SIG-M5 (cell line): ENCODE measurements at places on chromosomes 1 and 21.

GRCh38 chr1:228349701-228350171, 56.9 kb downstream of the TRIM11 start:
- DNase-seq: no peak

DNA sequence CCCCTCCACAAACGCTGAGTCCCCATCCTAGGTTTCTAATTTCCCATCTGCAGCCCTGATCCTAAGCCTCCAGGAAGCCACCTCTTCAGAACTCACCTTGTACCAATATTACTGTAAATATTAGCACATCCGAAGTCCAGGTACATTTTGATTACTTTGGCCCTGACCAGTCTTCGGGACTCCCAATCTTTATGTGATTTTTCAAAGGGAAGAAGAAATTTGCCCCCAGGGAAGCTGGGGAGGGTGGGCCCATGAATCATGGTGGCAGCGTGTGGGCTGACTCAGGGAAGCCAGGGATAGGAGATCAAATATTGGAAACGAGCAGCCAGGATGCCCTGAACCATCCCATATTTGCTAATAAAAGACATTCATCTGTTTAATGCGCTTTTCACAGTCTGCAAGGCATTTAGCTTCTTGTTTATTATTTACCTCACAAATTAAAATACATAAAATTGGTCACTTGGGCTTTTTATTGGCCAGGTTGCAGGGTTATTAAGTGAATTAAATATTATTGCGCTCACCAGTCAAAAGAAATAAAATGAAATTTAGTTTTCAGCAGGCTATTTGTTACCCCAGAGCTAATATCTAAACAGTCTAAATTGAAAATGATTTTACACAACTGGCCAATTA, 46.6 kb downstream of the KIAA0040 start:
- DNase-seq: no peak

- no peak for DNase-seq
These were observed 57.7 kb downstream of the DMAP1 start for GRCh38 chr1:44270686-44271628.

DNA sequence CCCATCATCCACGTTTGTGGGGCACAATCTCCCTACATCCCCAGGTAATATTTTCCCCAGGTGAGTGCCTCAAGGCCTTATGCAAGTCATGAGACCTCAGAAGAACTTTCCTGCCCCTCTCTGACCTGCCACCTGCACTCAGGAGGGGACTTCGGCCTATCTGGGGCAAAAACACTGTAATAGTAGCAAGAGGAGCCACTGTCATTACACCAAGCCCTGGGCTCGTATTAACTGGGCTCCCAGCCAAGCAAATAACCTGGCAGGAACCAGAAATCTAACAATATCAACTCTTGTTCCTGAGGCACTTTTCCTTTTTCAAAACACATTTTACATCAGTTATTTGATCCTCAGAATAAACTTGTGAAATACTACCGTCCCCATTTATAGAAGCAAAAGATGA, 30.9 kb downstream of the LAMB3 start:
- no peak for DNase-seq

DNA sequence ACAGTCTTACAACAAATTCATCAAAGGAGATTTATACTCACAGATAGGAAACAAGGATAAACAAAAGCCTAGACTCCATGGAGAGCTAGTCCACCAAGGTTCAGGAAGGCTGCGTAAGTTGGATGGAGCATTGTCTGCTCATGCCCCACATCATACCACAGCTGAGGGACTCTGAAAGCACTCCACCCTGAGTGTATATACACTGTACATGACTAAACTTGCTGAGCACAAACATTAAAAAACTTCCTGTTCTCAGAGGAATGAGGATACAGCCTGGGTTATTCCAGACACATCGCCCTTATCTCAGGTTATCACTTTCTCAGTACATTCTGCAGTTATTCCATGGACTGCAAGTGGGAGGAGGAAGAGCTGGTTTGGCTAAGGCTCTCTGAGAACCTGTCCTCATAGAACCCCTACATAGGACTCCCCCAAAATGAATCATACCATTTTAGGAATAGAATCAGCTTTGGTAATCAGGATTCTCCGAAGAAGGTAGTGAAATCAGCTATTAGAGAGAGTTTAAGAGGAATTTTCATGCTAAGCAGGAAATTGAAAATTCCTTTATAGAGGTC, 58.0 kb upstream of the PRMT6 start:
- no peak for DNase-seq

DNA sequence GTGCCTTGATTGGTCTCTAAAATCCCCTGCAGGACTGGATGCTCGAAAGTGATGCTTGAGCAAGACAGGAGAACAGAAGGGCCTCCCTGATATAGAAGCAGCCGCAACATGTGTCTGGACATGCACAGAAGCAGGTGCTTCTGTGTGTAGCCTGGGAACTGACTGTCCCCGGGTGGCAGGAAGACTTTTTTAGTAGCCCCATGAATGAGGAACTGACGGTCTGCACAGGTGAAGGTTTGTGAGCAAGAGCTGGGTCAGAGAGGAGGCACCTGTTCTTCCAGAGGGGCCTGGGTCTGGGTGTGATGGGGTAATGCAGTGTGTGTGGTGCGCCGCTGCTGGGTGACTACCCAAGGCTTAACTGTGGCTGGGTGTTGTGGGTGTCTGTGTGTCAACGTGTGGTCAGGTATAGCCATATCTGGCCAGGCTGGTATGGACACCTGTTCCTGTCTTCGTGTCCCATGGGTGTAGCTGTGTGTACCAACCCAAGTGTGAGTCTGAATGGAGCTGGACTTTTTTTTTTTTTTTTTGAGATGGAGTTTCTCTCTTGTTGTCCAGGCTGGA, 39.1 kb upstream of the FOXO6 start:
- no peak for DNase-seq

DNA sequence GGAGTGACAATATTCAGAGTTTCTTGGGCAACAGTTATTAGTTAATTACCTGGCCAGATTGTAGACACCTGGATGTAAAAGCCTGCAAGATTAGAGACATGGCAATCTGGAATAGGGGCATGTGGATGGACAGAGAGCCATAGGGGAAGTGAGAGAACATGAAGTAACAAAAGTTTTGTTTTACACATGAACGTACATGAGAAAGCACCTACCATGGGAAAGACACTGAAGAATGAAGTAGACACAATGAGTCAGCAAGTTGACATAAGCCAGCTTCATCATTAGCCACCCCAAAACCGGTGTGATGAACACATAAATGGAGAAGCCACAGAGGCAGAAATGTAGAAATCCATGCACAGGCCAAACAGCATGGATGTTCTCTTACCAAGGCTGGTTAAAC, 462.1 kb upstream of the C1orf87 start:
- DNase-seq: no peak

DNA sequence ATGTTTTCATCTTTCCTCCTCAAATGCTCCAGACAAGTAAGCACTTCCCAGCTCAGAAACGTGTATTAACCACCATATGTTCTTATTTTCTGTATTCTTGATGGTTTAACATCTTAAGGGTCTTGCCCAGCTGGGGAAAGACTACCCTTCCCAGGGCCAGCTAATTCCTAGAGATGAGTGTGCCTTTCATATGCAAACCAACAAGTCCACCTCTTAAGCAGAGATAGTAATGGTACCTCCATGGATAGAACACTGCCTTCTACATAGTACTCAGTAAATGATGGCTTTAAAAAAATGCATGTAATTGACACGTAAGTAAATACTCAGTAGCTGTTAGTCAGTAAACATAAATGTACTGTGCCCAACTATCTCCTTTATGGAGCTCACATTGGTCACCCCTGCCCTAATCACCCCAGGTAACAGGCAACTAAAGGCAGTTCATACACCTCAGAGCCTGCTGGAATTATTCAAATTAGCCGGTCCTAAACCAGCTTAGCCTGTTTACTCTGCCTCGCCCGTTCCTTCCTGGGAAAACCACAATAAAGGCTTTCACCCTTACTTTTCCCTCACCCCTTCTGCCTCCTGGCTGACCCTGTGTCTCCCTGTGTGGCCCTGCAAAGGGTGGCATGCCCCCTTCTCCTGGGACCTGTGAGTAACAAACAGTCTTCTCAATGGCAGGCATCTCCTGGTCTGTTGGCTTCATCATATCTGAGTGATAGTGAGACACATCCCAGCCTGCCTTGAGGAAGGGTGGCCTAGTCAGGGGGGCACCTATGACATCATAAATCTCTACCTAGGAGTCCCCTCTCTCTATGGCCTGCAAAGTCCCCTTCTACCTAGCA, 40.1 kb upstream of the KLHDC7A start:
- DNase-seq: no peak

GRCh38 chr1:110524311-110525248, 5.6 kb upstream of the KCNA10 start:
- no peak for DNase-seq

DNA sequence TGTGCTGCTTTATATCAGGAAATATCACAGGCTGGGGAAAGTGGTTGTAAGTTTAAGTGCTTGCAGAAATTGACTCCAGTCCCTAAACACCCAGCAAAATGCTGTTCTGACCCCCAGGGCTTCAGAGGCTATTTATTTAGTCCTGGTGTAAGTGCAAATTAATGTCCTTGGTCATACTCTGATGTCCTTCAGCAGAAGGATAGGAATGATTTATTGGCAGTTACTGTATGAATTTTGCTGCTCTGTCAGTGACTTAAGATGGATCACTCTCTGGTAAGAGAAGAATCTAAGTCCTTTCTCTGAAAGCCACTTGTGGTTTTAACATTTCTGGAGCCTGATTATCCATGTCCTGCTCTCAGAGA, 21.9 kb downstream of the FAM20B start:
- no peak for DNase-seq

DNA sequence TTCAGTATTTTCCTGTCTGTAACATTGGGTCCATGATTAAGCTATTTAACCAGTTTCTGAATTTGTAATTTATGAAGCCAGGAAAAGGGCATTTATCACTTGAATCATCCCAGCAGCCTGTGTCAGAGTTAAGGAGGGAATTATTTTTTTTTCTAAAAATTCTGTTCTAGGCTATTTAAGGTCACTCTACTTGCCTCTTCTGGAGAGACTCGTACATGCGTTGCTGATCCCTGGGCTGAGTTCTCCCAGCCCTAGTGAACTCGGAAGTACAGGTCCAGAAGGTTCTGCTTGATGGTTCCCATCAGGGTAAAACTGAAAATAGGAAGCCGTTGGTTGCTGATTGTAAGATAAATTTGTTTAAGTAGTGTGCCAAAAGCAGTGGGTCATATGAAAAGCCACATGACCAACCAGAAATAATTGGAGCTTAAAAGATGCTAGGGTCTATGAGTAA, 90.7 kb downstream of the GPR88 start:
- DNase-seq: no peak

- DNase-seq: no peak
These were observed 173.6 kb downstream of the VAV3 start for GRCh38 chr1:107791348-107791747.

DNA sequence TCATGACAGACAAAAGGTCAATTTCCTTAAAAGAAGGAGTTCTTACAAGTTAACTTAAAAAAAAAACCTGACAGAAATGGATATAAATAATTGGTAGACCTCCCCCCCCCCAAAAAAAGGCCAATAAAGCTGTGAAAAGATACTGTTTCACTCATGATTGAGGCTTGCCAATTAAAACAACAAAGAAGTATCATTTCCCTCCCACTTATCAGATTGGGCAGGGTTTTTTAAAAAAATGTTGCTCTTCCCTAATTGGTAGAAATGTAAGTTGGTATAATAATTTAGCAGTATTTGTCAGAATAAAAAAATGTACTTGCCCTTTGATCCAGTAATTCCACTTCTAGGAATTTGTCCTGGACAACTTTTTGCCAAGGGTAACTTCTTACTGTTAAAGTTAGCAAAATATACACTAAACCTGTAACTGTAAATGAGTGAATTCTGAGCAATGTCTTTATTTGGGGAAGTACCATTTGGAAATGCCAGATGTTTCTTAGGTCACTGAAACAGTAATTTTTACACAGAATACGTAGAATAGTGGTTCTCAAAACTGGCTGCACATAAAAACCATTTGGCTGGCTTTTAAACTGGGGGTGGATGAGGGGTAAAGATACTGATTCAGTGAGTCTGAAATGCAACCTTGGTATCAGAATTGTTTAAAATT, 17.5 kb downstream of the RNF2 start:
- DNase-seq: no peak

DNA sequence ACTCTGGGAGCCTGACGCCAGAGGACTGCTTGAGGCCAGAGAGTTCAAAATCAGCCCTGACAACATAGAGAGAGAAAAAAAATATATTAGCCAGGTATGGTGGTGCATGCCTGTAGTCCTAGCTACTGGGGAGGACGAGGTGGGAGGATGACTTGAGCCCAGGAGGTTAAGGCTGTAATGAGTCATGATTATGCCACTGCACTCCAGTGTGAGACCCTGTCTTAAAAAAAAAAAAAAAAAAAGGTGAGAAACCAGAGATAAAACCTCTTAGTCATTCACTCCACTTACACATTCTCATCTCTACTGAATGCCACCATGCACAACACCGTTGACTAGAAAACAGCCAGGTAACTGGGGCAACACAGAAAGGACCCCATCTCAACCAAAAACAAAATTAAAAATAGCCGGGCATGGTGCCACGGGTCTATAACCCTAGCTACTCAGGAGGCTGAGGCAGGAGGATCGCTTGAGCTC, 178.1 kb downstream of the SLC45A1 start:
- no peak for DNase-seq

GRCh38 chr1:244989813-244990212, 125.5 kb upstream of the HNRNPU start:
- DNase-seq: no peak

DNA sequence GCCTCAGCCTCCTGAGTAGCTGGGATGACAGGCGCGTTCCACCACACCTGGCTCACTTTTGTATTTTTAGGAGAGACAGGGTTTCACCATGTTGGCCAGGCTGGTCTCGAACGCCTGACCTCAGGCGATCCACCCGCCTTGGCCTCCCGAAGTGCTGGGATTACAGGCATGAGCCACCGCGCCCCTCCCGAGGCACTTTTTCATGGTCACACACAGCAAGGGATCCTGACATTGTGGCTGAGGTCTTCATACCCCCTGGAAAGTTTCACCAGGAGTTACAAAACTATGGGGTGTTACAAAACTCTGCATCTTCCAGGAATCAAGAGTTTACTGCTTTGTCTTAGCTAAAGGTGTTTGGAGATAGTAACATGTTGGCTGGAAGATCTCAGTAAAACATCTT, 234.3 kb upstream of the TMEM51 start:
- no peak for DNase-seq

GRCh38 chr1:112703706-112704105, 3.2 kb downstream of the RHOC start:
- DNase-seq: no peak

GRCh38 chr1:27142464-27142863, 12.5 kb downstream of the SLC9A1 start:
- DNase-seq: no peak

DNA sequence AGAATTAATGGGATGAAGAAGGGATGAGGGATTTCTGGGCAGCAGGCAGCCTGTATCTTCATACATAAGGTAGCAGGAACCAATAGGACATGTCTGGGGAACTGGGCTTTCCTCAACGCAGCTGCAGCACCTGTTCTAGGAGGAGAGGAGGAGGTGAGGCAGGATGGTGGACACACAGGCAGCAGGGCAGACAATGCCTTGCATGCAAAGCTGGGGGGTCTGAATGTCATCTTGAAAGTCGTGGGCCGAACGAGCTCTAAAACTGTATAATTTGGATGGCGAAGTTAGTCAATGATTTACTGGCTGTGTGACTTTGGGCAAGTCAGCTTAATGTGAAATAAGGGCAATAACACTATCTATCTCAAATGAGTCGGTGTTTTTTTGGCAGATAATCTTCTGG, 124.4 kb downstream of the BEND5 start:
- no peak for DNase-seq

- no peak for DNase-seq
These were observed 943.6 kb downstream of the KCNT2 start for GRCh38 chr1:195664628-195665027.

GRCh38 chr1:51565009-51565408, 45.9 kb upstream of the EPS15 start:
- no peak for DNase-seq

- DNase-seq: no peak
These were observed 281.4 kb downstream of the AJAP1 start for GRCh38 chr1:4935807-4936206.
